ENCODE measurements at places on chromosomes 11 and 22.

- no peak for DNase-seq
Observed at GRCh38 chr22:37012262-37012904, 6.9 kb downstream of the TST start.

DNA sequence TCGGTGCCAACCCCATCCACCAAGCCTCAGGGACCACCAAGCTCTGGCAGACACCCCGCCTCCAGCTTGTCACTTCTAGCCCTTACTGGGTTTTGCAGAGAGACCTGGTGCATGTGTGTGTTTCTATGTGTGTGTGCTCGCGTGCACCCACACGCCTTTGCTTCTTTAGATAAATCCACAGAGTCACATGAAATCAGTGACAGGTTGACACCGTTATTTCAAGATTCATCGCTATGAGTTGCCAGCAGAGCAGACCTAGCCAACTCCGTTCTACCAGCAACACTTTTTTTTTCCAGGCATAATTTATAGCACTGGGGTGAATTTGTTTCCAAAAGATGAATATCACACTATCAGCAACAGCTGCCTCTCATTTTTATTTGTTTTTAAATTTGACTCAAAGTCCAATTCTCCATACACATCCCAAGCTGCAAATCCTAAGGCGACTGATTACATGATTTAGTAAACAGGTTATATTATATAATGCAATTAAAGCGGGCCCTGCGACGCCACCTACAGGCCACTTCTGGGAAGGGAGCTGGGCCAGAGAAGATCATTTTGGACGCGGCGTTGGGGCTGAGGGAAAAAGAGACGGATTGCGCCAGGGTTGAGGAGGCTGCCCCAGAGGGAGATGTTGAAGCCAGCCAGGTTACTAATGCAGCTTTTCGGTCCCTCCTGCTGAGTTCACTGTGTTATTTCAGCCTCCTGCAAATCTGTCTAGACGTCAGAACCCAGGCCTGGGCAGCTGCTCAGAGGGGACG lies 150.5 kb downstream of the FEZ1 start:
- peak; percentile 64 for DNase-seq

GRCh38 chr22:24191381-24191841 lies 10.1 kb downstream of the SUSD2 start:
- DNase-seq, result no peak

DNA sequence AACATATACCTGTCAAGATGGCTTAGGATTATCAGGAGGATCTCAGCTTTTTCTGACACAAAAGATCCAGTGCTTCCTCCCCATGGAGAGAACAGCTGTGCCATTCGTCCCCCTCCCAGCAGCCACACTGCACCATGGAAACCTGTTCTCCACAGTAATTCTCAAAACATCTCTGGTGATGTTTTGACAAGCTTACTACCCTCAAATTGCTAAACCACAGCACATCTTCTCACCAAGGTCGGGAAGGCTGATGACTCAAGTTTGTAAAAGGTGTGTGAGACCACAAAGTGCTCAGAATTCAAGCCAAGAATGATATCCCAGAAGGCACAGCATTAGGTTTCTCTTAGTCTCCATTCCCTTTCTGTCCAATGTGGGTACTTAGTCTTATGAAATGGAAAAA lies 3.9 kb upstream of the RAB38 start:
- DNase-seq, result no peak

- no peak for DNase-seq
Observed at GRCh38 chr11:117919781-117920221, 9.4 kb downstream of the TMPRSS13 start.

DNA sequence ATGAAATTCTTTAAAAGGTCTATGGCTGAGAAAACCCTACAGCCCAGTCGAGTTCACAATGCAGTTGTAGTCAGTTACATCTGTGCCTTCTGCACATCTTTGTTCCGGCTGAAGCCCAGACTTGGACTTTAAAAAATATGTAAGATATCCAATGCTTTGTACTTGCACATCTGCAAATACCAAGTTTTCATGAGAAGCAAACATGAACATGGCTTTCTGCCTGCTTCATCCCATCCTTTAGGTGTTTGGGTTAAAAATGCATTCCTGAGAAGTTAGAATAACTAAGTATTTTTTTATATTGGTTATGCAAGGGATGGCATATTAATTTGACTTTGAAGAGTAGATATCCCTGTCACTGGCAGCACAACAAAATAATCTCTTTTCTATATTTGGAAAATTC lies 528.4 kb downstream of the METTL15 start:
- DNase-seq, result no peak

- DNase-seq, result peak; percentile 72
Observed at GRCh38 chr11:75949023-75949672, 134.1 kb downstream of the UVRAG start.

GRCh38 chr11:70334351-70334995 lies 63.9 kb upstream of the CTTN start:
- DNase-seq, result no peak

GRCh38 chr22:38335077-38335476 lies 17.8 kb upstream of the CSNK1E start:
- no peak for DNase-seq

DNA sequence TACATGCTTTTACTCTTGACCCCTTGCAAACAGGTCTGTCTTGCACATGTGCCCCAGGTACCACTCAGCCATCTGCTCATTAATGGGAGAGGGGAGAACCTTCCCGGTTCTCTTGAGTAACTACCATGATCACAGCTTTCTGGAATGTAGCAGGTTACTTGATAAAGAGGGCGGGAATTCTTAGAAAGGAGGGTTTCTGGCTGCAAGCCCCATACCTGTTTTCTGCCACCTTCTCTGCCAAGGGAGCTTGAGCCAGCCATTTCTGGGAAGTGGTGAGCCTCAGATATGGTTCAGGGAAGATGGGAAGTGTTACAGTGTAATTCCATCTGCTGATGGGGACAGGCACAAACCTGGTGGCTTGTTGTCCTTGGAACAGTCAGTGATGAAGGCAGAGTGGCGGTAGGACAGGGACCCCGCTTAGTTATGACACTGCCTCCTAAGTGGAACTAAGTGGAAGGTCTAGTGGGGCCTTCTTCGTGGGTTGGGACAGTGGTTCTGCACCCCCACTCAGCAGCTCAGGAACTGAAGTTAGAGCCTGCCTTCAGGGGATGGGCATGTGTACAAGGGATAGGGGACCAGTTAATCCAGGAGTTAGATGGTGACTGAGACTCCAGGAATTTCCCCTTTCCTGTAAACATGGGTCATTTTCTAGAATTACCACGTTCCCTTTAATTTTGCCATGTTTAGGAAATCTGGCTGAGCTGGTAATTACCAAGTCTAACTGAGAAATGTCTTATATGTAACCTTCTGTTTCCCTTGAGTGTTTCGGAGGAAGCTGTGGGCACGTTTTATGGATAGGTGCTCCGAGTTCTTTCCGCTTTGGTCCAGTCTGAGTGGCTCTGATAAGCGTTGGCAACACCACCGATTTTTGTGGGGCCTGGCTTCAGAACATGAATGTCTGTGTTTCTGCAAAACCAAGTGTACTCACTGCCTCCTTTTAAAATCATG lies 35.3 kb downstream of the BCR start:
- no peak for DNase-seq

- no peak for DNase-seq
Observed at GRCh38 chr11:87127101-87127500, 89.4 kb downstream of the TMEM135 start.
